ENCODE measurements at places on chromosomes 2 and 18.

DNA sequence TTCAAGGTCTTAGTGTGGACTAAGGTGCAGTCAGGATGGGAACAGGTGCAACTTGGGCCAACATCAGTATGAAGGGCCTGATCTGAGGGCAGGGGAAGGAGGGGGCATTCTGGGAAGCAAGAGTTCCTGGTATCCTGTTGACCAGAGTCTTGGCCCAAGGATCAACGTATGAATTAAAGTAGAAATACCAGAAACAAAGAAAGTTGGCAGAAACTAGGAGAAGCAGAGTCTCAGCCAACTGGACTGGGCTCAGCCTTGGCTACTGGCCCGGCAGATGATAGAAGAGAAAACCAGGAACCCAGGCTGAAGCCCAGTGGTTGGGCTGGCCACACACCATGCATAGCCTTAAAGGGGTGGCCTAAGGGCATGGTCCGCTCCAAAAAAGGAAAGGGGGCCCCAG is 2.3 kb downstream of the CETN1 start:
- H3K36me3 ChIP-seq: no peaks in the 10 kb centered on the region
- no peak for DNase-seq
- peaks cover 12% of the 10 kb centered on the region for H3K27me3 ChIP-seq
- no peak overlapping the region for H3K27ac ChIP-seq
- H3K4me3 ChIP-seq: no peak overlapping the region

GRCh38 chr18:26656431-26656943 is 108.1 kb upstream of the KCTD1 start:
- DNase-seq: peak; percentile 16
- peak overlapping the region; percentile 78 for H3K4me3 ChIP-seq
- no peaks in the 10 kb centered on the region for H3K36me3 ChIP-seq
- peaks cover 36% of the 10 kb centered on the region for H3K4me1 ChIP-seq
- peaks cover 24% of the 10 kb centered on the region for H3K27me3 ChIP-seq

DNA sequence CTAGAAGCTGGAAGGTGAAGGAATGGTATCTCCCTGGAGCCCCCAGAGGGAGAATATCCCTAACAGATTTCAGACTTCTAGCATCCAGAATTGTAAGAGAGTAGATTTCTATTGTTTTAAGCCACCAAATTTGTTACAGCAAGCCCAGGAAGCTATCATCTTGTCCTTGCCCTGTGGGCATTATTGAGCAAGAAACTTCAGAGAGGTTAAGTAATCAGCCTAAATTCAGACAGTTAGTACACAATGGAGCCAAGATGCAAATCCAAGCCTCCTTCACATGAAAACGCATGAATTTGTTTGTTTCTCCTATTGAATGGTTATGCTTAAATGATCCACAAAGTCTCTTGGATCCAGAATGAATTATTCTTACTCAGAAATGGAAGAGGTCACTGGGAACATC is 55.2 kb upstream of the TRIB2 start:
- H3K36me3 ChIP-seq: no peaks in the 10 kb centered on the region
- no peaks in the 10 kb centered on the region for H3K27me3 ChIP-seq
- no peak overlapping the region for H3K27ac ChIP-seq
- no peak overlapping the region for H3K4me3 ChIP-seq

GRCh38 chr18:63465059-63465458 is 11.7 kb upstream of the SERPINB5 start:
- no peak overlapping the region for H3K27ac ChIP-seq
- no peak overlapping the region for H3K4me3 ChIP-seq
- no peaks in the 10 kb centered on the region for H3K4me1 ChIP-seq
